Fibroblast of the aortic adventitia (primary cell): ENCODE measurements at places on chromosomes 1 and 21. TPM values are rescaled to one million over a fixed set of nuclear protein-coding genes. Genes with fewer than 3 reads are reported as not detected.
A peak's percentile ranks its signal among the peaks of the same experiment; 100 is the strongest.

- peak; percentile 38 for DNase-seq
Observed at GRCh38 chr1:9374748-9375341, 82.2 kb downstream of the SPSB1 start.

- DNase-seq: no peak
Observed at GRCh38 chr1:154533952-154534844, 24.3 kb downstream of the UBE2Q1 start.

CLCNKB gene
- not detected in 2 replicates for total RNA-seq

- DNase-seq: no peak
Observed at GRCh38 chr1:182968836-182969734, 16.1 kb upstream of the SHCBP1L start.

DNA sequence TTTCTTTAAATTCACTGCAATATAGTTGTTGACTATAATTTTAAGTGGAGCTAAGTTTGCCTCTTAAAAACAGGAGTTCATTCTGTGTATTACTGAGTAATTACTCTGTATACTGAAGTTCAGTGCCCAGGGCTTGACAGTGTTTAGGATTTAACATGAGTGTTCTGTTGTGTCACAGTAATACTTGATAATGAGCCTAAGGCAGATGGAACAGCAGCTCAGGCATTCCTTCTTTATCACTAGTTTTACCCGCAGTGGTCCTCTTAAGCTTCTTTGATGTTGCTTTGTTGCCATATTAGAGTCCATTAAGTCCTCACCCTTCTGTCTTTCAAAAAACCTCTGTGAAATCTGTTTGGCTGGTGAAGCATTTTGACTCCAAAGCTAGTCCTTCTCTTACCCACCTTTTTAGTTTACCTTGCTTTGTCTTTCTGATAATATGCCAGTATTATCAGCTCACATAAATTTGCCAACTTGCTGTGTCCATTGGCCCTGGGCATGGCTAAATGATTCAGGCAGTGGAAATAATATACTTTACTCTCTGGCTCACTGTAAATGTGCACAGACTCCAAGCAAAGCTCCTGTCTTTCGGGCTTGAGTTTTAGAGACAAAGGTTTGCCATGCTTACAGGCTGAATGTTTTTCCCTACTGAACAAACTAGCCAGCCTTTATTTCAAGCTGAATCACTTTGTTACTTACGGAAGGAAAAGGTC is 17.7 kb downstream of the HIPK1 start:
- DNase-seq: no peak

CLDN17 gene
- 0.49 TPM in 1 of 2 replicates, not detected in the other for total RNA-seq

GRCh38 chr1:78040484-78041089 is 5.2 kb upstream of the GIPC2 start:
- DNase-seq: no peak

ATXN7L2 gene
- 1.6 and 2.9 TPM in 2 replicates for total RNA-seq

DNA sequence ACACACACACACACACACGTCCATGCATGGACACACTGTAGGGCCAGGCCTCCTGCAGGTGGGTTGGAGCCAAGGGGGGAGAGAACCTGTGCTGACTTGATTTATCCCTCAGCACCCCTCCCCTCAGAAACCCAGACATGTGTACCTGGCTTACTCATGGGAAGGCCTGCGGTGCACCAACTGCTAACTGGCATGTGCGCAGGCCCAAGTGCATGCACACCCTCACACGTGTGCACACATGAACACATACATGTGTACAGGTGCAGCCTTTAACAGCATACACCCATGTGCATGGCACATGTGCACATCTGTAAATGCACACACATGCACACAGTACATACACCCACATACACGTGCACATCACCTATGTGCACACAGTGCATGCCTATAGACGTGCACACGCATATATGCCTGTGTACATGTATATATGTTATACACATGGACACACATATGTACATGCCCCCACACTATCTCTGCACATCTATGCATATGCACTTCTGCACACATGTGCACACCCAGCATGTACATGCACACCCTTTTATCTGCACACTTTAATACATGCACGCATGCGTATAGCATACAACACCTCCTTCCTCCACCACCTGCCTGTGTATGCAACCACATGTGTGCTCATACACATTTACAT is 67.5 kb downstream of the TRIM11 start:
- DNase-seq: no peak

DNA sequence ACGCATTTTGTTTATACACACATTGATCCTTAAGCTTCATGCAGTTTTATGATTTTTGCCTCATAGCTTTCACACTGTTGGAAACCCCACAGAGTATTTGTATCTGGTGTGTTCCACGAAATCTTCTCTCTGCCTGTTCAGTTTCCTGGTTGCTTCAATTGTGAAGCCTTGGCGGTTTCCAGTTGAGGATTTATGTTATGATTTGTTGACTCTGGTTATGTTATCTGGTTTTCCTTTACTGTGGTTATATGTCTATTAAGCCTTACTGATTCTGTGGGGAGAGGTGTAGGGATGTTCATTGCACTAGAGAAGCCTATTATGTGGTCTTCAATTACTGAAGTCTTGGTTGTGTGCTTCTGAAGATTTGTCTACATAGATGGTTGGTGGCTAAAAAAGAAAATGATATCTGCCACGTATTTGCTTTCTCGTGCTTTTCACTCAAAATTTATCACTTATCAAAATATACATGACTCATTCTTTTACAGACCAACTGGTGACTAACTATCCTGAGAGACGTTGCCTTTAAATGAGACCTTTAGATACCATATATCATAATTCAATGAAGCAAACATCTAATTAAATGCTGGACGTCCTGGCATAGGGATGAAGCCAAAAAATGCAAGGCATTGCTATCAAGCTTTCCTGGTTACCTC is 488.0 kb upstream of the B3GALT2 start:
- DNase-seq: no peak

GPR37L1 gene
- not detected in 2 replicates for total RNA-seq

DNA sequence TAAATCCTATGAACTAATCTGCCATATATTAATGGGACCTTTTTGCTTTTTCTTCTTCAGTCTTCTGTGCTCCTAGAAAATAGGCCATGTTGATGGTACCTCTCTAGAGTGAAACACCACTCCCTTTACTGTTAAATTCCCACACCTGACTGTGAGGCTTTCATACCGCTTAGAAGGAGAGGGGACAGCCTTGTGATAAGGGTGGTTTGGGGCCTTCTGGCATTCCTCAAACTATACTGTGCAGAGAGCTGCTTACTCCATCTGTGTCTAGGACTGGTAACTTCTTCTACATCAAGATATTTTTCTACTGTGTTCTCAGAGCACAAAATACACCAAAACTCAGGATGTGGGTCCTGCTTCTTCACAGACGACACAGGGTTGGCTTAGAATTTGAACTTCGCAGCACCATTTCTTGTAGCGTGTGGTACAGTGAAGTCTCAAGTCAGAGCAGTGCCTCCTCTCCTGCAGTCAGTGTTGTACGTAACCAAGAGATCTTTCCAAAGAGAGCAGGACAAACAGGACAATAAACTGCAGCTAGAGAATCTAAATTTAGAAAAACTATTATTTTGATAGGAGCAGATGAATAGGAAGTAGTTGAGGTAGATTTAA is 43.8 kb downstream of the MACO1 start:
- no peak for DNase-seq

GRCh38 chr1:188590641-188591040 is 1761.9 kb downstream of the PLA2G4A start:
- no peak for DNase-seq

DNA sequence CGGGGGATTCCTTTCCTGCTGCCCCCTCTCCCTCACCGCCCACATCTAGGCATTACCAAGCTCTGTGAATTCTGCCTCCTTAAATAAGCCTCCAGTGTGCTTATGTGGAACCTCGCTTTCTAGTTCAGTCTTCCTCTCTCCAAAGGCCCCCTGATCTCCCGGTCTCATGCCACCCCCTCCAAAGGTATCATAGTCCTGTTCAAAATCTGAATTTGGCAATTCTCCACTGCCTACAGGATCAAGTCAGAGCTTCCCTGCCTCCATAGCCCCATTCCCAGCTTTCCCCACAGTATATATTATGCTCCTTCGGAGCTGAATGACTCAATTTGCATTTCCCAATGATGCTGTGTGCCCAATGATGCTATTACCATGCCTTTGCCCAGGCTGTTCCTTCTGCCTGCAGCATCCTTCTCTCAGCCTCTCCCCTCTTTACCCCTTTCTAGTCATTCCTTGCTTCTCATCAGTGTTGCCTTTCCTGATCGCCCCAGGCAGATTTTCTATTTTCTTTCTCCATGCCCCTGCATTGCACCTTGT is 1.7 kb downstream of the AZIN2 start:
- no peak for DNase-seq

GRCh38 chr1:20978413-20978812 is 191.3 kb upstream of the HP1BP3 start:
- peak; percentile 16 for DNase-seq

GBP2 gene
- 19.8 and 75.5 TPM in 2 replicates for total RNA-seq

DNA sequence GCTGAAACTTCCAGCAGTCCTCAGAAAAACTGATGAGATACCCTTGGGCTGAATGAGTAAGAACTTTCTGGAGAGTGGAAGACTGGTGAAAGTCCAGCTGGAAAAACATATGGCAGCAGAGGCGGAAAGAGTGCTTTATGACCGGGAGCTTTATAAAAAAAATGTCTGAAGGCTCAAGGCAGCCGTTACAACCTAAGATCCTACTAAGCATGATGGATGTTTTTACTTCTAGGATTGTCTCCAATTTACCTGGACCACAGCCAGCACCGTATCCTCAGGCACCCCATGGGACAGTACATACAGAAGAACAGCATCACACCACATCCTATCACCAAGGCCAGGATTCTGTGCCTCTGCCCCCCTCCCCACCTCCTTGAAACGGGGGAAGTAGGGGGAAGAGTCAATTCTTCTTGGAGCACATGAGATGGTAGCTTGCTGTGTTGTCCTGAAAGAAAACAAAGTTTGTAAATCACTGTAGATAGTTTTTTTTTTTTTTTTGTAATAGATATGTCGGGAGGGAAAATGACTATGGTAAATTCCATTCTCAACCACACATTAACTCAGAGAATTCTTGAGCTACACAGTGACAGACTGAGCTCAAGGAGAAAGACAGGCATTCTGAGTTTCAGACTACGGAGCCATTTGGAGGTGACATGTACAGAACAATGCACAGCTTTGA is 11.8 kb upstream of the IRF2BP2 start:
- DNase-seq: peak; percentile 90

- no peak for DNase-seq
Observed at GRCh38 chr1:160394673-160395072, 5.7 kb upstream of the VANGL2 start.

GRCh38 chr1:117659550-117660270 is 53.9 kb downstream of the TENT5C start:
- DNase-seq: no peak

C21orf91 gene
- total RNA-seq: 13.1 and 19.4 TPM in 2 replicates

DNA sequence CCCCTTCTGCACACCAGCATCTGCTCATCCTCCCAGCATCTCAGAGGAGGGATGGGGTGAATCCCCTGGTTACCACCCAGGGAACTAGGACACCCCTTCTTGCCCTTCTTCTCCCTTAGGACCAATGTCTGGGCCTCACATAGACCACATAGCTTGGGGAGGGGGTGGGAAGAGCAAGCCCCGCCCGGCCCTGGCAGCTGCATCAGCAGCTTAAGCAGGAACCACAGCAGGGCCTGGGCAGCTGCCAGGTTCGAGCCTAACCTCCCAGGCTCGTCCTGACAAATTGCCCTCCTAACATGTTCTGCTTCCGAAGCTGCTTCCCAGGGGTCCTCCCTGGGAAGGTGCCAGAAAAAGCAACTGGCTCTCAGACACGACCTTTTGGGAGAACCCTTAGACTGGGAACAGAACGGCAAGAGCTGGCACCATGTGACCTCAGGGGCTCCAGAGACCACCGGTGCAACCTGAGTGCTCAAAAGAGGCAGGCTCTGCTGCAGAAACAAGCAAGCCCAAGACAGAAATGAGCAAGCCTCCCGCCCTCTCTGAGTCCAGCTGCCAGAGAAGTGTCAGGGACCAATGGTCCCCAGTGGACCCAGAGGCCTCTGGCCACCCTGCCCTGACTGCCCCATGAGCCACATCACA is 18.4 kb upstream of the CLSTN1 start:
- DNase-seq: peak; percentile 39

GRCh38 chr1:153526132-153526543 is 9.7 kb downstream of the S100A6 start:
- DNase-seq: no peak

DNA sequence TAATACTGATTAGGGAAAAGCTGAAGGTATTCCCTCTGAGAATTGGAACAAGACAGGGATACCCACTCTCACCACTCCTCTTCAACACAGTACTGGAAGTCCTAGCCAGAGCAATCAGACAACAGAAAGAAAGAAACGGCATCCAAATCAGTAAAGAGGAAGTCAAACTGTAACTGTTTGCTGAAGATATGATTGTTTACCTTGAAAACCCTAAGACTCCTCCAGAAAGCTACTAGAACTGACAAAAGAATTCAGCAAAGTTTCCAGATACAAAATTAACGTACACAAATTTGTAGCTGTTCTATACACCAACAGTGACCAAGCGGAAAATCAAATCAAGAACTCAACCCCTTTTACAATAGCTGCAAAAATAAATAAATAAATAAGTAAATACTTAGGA is 78.6 kb downstream of the EXTL2 start:
- DNase-seq: no peak

DNA sequence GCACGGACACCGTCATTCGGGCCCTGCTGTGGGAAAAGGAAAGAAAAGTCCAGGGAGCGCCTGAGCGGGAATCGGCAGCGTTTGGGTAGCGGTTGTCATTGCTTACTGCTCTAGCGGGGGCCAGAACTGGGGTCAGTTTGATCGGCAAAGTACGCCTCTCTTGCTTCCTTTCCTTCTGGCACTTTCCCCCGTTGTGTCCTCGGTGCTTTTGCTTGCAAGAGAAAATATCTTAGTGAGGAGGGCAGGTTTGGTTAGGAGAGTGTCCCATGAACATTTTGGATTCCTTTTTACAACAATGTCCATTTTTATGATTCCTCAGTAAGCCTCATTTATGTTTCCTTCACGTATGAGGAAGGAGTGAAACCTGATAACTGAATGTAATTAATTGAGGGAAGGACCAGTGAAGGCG is 670 bp downstream of the ST3GAL3 start:
- peak; percentile 54 for DNase-seq

DNA sequence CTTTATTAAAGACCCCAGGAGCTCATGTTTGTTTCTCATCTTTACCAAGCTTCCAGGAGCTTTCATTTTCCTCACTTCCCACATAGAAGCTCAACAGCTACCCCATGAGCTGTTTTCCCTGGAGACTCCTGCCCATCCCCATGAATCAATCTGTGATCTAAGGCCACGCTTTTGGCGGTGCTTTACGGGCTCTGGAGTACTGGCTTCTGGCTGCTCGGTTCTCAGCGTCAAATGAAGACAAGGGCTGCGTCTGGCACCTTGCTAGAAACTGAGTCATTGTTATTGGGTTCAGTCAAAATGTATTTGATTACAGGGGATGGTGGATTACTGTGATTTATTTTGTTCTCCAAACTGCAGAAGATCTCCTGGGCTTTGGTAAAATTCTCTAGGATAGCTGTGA is 39.9 kb downstream of the ACP6 start:
- DNase-seq: peak; percentile 70

- DNase-seq: no peak
Observed at GRCh38 chr1:12452262-12452661, 165.7 kb downstream of the DHRS3 start.
